ENCODE measurements at places on chromosomes 7 and 10. TPM values are rescaled to one million over a fixed set of nuclear protein-coding genes. Genes with fewer than 3 reads are reported as not detected.

- no peak for DNase-seq
Measured at GRCh38 chr10:13699216-13699615, 112.5 kb downstream of the PRPF18 start.

GRCh38 chr10:2471811-2472210 is 595.5 kb upstream of the PFKP start:
- no peak for DNase-seq

DNA sequence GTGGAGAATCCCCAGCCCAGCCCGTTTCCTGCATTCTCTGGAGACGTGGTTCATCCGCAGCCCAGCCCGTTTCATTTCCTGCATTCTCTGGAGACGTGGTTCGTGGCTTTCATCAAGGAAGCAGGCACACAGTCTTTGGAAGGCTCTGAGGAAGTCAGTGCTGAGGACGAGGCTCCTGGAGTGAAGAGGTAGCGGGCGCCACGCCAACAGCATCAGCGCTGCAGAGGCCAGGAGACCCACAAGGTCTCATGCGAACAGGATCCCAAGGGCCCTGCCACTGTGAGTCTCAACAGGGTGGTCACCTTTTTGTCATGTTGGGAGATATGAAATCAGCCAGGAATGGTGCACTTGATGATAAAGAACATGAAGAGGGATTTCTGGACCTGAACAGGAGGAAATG is 12.4 kb upstream of the TCERG1L start:
- DNase-seq: no peak

- peak; percentile 68 for DNase-seq
Measured at GRCh38 chr7:5248201-5248885, 34.4 kb upstream of the SLC29A4 start.

GRCh38 chr10:30803892-30804322 is 174.4 kb upstream of the LYZL2 start:
- DNase-seq: no peak

RFC2 gene
- polyA plus RNA-seq: 25.4 TPM

SLC29A4 gene
- polyA plus RNA-seq: 32.6 TPM

EPHA1 gene
- 36.7 TPM for polyA plus RNA-seq

All from hepatocyte (in vitro differentiated cells).